Calu3 (cell line): ENCODE measurements at places on chromosomes 16 and 17. TPM values are rescaled to one million over a fixed set of nuclear protein-coding genes. Genes with fewer than 3 reads are reported as not detected.

PLCD3 gene
- total RNA-seq = 34.4 and 64.3 TPM in 2 replicates

TBC1D3H gene
- not detected in 2 replicates for total RNA-seq

PLEKHM1 gene
- total RNA-seq = 82.4 and 107 TPM in 2 replicates

CLEC19A gene
- total RNA-seq = 0.15 TPM in 1 of 2 replicates, not detected in the other

KRT39 gene
- 0.44 TPM in 1 of 2 replicates, not detected in the other for total RNA-seq

C1QTNF8 gene
- not detected in 2 replicates for total RNA-seq

TNFRSF13B gene
- not detected in 2 replicates for total RNA-seq

PARD6A gene
- 9.5 and 12.3 TPM in 2 replicates for total RNA-seq

SKAP1 gene
- 4.4 and 9.3 TPM in 2 replicates for total RNA-seq

ALDOA gene
- total RNA-seq = 1,549 and 1,562 TPM in 2 replicates

DNA sequence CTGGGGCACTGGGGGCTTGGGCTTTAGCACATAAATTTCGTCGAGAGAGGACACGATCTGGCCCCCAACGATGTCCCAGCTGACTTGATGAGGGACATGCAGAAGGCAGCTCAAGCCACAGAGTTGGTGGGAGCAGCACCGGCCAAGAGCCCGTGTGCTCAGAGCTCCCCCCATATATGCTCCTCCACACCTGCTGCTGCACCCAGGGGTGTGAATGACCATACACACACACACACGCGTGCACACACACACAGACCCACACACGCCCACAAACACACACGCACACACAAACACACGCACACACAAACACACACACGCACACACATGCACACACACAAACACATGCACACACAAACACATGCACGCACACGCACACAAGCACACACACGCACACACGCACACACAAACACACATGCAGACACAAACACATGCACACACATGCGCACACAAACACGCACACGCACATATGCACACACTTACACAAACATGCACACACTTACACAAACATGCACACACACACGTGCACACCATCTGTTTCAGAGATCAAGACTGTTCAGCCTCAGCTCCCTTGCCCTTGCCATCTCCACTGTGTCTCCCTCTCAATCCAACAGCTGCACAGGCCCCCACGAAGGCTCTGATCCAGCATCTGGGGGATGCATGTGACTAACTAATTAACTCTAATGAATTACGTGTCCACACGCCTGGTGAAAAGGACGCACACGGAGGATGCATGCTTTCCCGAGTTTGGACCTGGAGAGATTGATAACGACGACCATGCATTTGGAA lies 85.6 kb upstream of the TNRC6C start:
- H3K36me3 ChIP-seq = no peaks in the 10 kb centered on the region
- peaks cover 12% of the 10 kb centered on the region for H3K4me1 ChIP-seq
- no peak for DNase-seq
- no peak overlapping the region for H3K4me3 ChIP-seq

DNA sequence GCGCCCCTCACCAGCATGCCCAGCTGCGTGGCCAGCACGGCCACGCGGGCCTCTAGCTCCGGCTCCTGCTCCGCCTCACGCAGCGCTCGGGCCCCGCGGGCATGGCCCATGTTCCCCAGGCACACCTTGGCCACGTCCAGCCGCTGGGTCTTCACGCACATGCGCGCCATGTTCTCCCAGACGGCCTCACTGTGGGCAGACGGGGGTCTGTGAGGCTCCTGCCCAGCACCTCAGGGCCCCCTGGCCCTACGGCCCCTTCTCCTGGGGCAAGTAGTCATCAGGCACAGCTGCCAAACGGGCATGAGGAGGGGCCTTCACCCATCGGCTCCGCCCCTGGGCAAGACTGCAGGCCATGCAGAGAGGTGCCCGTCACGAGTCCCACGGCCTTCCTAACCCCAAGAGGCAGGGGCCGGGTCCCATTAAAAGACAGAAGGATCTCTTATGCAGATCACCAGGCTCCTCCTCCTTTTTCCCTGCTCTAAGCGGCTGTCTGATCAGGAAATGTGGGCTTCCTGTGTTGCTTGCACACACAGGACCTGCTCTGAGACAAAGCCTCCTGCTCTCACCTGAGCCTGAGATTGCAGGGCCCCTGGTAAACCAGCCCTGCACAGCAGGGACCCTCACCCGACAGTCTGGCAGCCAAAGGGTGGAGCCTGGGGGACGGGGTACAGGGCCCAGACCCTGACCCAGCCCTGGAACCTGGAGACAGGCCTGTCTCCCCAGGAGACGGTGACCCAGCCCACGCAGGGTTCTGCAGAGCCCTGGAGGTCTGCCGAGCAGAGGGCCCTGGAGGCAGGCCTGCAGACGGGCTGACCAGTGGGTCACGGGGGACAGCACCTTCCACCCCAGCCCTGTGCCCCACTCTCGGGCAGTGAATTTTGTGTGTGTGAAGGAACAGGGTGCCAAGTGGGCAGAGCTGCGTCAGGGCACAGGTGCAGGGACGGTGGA lies 6.6 kb upstream of the TMEM204 start:
- no peaks in the 10 kb centered on the region for H3K4me1 ChIP-seq
- H3K4me3 ChIP-seq = no peak overlapping the region
- H3K36me3 ChIP-seq = peaks cover 7% of the 10 kb centered on the region
- no peaks in the 10 kb centered on the region for H3K27me3 ChIP-seq
- no peak overlapping the region for H3K27ac ChIP-seq

- no peak for DNase-seq
- no peaks in the 10 kb centered on the region for H3K4me1 ChIP-seq
- no peaks in the 10 kb centered on the region for H3K36me3 ChIP-seq
- H3K4me3 ChIP-seq = no peak overlapping the region
- H3K27me3 ChIP-seq = no peaks in the 10 kb centered on the region
These were observed 12.8 kb upstream of the FBXL19 start for GRCh38 chr16:30910427-30911029.

GRCh38 chr16:84383106-84383505 lies 14.8 kb downstream of the ATP2C2 start:
- H3K27ac ChIP-seq = no peak overlapping the region
- DNase-seq = no peak

GRCh38 chr17:32350666-32351418 lies 885 bp downstream of the ZNF207 start:
- H3K27ac ChIP-seq = peak overlapping the region; percentile 100
- peak overlapping the region; percentile 100 for H3K4me3 ChIP-seq
- H3K36me3 ChIP-seq = peaks cover 59% of the 10 kb centered on the region
- H3K27me3 ChIP-seq = no peaks in the 10 kb centered on the region
- peaks cover 22% of the 10 kb centered on the region for H3K4me1 ChIP-seq
- no peak for DNase-seq

DNA sequence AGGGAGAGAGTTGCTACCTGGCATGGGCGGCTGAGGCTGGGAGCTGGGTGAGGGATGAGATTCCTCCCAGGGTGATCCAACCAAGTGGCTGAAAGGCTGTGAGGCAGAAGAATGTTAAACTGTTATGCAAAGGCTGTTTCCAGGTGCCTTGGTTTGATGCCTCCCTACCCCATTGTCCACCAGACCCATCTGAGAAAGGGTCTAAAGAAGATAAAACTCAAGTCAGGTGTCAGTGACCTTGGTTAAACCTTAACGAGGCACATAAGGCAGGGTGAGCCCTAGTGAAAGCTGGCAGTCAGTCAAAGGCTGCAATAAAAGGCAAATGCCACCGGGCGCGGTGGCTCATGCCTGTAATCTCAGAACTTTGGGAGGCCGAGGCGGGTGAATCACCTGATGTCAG lies 23.8 kb downstream of the LDHD start:
- DNase-seq = peak; percentile 54
- peaks cover 36% of the 10 kb centered on the region for H3K4me1 ChIP-seq
- peaks cover 6% of the 10 kb centered on the region for H3K36me3 ChIP-seq

DNA sequence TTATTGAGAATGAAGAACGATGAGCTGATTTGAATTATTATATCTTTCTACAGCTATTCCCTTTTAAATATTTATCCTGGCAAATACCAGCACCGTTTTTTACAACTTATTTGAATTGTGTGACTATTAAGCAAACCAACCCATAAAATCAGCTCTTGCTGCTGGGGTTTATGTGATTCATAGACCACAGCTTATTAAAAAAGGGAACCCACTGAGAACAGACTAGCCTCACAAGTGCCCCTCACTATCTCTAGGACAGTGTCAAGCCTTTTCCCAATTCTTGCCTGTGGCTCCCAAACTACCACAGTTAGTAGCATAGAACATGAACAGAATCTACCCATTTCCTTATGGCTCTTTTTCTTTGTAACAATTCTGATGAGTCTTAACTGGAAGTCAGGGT lies 6.1 kb upstream of the LIG3 start:
- H3K4me3 ChIP-seq = no peak overlapping the region
- no peak for DNase-seq

GRCh38 chr16:21194771-21195301 lies 16.5 kb downstream of the ZP2 start:
- H3K4me3 ChIP-seq = no peak overlapping the region
- no peak for DNase-seq
- H3K27ac ChIP-seq = no peak overlapping the region
- H3K4me1 ChIP-seq = peaks cover 9% of the 10 kb centered on the region

- H3K27me3 ChIP-seq = no peaks in the 10 kb centered on the region
- peaks cover 27% of the 10 kb centered on the region for H3K4me1 ChIP-seq
- DNase-seq = no peak
- no peak overlapping the region for H3K27ac ChIP-seq
- H3K4me3 ChIP-seq = no peak overlapping the region
These were observed 4.0 kb upstream of the RAPGEFL1 start for GRCh38 chr17:40173091-40173777.

- peaks cover 61% of the 10 kb centered on the region for H3K27me3 ChIP-seq
- H3K27ac ChIP-seq = no peak overlapping the region
- H3K36me3 ChIP-seq = no peaks in the 10 kb centered on the region
- H3K4me1 ChIP-seq = no peaks in the 10 kb centered on the region
- no peak for DNase-seq
- H3K4me3 ChIP-seq = no peak overlapping the region
These were observed 81.2 kb upstream of the CACNG3 start for GRCh38 chr16:24174957-24175356.

DNA sequence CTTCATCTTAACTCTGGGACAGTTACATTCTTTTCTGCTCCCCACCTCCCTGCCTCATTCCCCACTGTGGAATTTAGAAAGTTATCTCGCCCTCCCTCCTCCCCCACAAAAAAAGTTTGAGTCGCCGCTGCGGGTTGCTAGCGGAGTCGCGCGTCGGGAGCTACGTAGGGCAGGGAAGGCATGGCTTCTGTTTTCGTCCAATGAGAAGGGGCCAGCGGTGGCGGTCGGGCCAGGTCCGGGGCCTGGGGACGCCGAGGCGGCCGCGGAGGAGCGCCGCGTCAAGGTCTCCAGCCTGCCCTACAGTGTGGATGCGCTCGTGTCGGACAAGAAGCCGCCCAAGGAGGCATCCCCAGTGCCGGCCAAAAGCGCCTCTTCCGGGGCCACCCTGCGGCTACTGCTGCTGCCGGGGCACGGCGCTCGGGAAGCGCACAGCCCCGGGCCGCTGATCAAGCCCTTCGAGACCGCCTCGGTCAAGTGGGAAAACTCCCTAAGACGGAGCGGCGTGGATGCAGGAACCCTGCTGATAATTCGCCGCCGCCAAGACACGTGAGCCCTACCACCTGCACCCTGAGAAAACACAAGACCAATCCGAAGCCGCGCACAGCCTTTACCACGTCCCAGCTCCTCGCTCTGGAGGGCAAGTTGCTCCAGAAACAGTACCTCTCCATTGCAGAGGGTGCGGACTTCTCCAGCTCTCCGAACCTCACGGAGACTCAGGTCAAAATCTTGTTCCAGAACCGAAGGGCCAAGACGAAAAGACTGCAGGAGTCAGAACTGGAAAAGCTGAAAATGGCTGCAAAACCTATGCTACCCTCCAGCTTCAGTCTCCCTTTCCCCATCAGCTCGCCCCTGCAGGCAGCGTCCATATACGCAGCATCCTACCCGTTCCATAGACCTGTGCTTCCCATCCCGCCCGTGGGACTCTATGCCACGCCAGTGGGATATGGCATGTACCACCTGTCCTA lies 8.9 kb downstream of the OR4D1 start:
- H3K27ac ChIP-seq = no peak overlapping the region
- H3K27me3 ChIP-seq = peaks cover 80% of the 10 kb centered on the region
- no peak for DNase-seq

DNA sequence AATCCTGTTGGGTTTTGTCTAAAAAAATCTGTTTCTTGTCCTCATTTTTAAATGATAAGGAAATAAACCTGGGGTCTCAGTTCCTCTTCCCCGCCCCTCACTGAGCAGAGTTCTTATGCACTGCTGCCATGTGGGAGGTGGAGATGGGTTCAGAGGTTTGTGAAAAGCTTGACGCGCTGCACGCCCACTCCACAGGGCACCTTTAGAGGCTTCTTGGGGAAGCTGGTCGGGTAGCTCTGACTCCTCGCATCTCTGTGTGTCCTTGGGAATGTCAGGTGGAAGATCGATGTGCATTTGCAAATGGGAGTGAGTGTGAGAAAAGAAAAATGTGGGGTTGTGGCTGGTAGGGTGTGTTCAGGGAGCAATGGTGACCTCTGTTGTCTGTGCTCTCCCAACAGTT lies 4.7 kb upstream of the ZNHIT3 start:
- H3K36me3 ChIP-seq = peaks cover 13% of the 10 kb centered on the region
- H3K4me3 ChIP-seq = peak overlapping the region; percentile 24
- peaks cover 61% of the 10 kb centered on the region for H3K27me3 ChIP-seq
- DNase-seq = no peak

DNA sequence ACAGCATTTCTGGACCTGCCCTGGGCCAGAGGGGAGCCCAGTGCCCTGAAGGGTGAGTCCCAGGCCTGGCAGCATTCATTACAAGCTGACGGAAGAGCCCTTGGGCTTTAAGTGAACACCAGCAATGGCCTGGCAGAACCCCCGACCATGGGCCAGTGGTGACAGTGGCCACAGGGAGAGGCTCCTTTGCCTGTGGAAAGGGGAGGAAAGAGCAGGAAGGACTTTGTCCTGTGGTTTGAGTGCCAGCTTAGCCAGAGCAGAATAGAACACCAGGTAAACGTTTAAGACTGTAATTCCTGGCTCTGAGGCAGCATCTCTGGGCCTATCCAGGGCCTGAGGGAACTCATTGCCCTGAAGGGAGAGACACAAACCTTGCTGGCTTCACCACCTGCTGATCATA lies 34.3 kb upstream of the ATP2C2 start:
- H3K4me3 ChIP-seq = no peak overlapping the region
- DNase-seq = no peak
- no peak overlapping the region for H3K27ac ChIP-seq
- no peaks in the 10 kb centered on the region for H3K36me3 ChIP-seq
- peaks cover 14% of the 10 kb centered on the region for H3K27me3 ChIP-seq
- no peaks in the 10 kb centered on the region for H3K4me1 ChIP-seq

DNA sequence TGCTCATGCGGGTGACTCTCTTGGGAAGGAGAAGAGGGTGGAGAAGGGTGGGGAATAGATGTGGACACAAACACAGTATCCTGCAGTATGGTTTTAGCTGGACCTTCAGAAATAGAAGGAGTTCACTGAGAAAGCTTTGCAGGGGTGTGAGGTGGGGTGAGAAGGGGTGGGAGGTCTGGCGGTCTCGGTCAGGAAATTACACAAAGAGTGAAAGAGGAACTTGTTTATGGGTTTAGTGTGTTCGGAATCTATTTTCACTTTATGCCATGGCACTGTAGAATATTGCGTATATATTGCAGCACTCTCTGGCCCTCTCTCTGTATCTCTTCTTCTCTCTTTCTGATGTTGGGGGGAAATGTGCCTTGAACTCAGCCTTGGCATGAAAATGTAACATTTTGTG lies 148.2 kb upstream of the GOT2 start:
- no peaks in the 10 kb centered on the region for H3K27me3 ChIP-seq
- no peaks in the 10 kb centered on the region for H3K36me3 ChIP-seq
- H3K4me3 ChIP-seq = no peak overlapping the region
- DNase-seq = no peak
